Naive thymus-derived CD4-positive, alpha-beta T cell (primary cell): ENCODE measurements at places on chromosomes 13 and 19.

DNA sequence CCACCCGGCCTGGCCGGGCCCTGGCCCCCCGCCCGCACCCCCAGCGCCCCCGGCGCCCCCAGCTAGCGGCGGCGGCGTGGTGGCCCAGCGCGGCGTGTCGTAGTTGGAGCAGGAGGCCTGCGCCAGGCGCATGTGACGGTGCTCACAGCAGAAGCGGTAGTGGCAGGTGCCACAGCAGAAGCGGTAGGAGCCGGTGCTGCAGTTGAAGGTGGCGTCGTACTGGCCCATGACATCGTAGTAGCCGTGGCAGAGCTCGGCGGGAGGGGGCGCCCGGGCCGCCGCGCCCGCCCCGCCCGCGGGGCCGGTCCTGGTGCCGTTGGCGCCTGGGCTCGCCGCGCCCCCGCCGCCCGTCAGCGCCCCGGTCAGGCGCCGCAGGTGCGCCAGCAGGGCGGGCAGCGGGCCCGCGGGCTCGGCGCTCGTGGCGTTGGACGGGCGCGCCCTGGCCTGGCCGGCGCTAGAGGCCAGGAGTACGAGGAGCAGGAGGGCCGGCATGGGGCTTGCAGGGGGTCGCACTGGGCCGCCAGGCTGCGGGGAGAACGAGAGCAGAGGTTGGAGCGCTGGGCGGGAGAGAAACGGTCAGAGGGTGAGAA lies 633 bp downstream of the SHISA7 start:
- DNase-seq = peak; percentile 18

- no peak for DNase-seq
Observed at GRCh38 chr19:28948026-28948425, 264.9 kb downstream of the UQCRFS1 start.

DNA sequence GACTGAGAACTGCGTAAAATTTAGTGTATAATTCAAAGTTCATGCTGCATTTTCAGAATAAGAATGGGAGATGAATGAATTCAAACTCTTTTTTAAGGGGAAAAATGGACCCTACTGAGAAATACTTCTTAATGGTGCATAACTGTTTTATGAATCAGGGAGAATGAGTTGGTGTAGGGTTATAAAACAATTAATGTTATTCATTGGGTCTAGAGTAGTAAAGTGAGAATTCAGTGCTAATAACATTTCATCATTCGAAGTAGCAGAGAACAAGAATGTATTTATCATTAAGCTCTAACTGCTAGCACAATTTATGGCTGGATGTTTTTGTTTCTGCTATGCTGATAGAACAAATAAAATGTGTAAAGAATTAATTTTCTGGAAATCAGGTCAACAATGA lies 310.2 kb downstream of the SLITRK5 start:
- no peak for DNase-seq

- no peak for DNase-seq
Observed at GRCh38 chr13:75250526-75251178, 231.3 kb downstream of the TBC1D4 start.

GRCh38 chr13:113117911-113118260 lies 4.7 kb upstream of the F10 start:
- DNase-seq = no peak

- no peak for DNase-seq
Observed at GRCh38 chr13:29888306-29888705, 37.9 kb upstream of the UBL3 start.

GRCh38 chr19:18421371-18421959 lies 2.3 kb downstream of the SSBP4 start:
- DNase-seq = no peak
